ENCODE measurements at places on chromosomes 4 and X. TPM values are rescaled to one million over a fixed set of nuclear protein-coding genes. Genes with fewer than 3 reads are reported as not detected.

Gene ATP2B3
- not detected for polyA plus RNA-seq

Gene OPHN1
- polyA plus RNA-seq = 2.1 TPM

Gene MXD4
- polyA plus RNA-seq = 82.2 TPM

Gene SMIM14
- 5.6 TPM for polyA plus RNA-seq

Gene PABPC1L2B
- polyA plus RNA-seq = not detected

Gene CCDC120
- 0.70 TPM for polyA plus RNA-seq

Gene GYG2
- 0.73 TPM for polyA plus RNA-seq

Gene TSPYL2
- polyA plus RNA-seq = 136 TPM

Gene CFAP99
- polyA plus RNA-seq = not detected

Gene BEND2
- polyA plus RNA-seq = not detected

Gene TMEM47
- 14.5 TPM for polyA plus RNA-seq

Gene IL9R
- polyA plus RNA-seq = 0.15 TPM

Gene SUPT20HL2
- not detected for polyA plus RNA-seq

Gene MSMO1
- polyA plus RNA-seq = 15.1 TPM

Gene RAB9B
- polyA plus RNA-seq = 4.4 TPM

Gene MAGEA10
- polyA plus RNA-seq = not detected

Gene GPC4
- 2.1 TPM for polyA plus RNA-seq

Gene PABPC4L
- 0.42 TPM for polyA plus RNA-seq

Gene AFM
- not detected for polyA plus RNA-seq

Gene FUNDC1
- polyA plus RNA-seq = 17.8 TPM

Gene AFF2
- not detected for polyA plus RNA-seq
